ENCODE measurements at places on chromosomes 2 and 18. TPM values are rescaled to one million over a fixed set of nuclear protein-coding genes. Genes with fewer than 3 reads are reported as not detected.

Gene CKAP2L
- 78.1 TPM for total RNA-seq

Gene PAIP2B
- total RNA-seq: 1.6 TPM

Gene RGPD4
- total RNA-seq: 0.02 TPM

Gene MAP4K4
- total RNA-seq: 129 TPM

GRCh38 chr18:46518438-46518837, 138.6 kb downstream of the LOXHD1 start:
- no peak for DNase-seq

- DNase-seq: no peak
Measured at GRCh38 chr2:32864334-32865111, 82.2 kb upstream of the LTBP1 start.

- DNase-seq: no peak
Measured at GRCh38 chr2:175080479-175080878, 75.3 kb upstream of the CHN1 start.

GRCh38 chr2:156619021-156619539, 182.9 kb downstream of the GPD2 start:
- DNase-seq: no peak

- DNase-seq: no peak
Measured at GRCh38 chr2:16506366-16506765, 159.3 kb downstream of the CYRIA start.

DNA sequence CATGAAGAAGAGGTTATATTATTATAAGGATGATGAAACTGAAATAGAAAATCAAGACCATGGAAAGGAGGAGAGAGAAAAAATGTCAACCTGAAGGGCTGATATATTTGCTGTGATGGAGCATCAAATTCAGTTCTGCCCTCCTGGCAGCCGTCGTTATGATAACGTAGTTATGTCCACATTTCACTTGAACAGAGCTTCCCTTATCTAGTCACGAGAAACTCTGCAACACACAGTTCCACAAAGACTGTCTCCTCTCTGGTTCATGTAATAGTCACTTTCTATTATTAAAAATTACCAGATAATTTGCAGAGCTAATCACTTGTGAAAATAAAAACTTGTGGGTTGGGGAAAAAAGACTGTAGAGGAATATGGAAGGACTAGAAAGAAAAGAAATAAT, 19.5 kb upstream of the RBMS1 start:
- no peak for DNase-seq

DNA sequence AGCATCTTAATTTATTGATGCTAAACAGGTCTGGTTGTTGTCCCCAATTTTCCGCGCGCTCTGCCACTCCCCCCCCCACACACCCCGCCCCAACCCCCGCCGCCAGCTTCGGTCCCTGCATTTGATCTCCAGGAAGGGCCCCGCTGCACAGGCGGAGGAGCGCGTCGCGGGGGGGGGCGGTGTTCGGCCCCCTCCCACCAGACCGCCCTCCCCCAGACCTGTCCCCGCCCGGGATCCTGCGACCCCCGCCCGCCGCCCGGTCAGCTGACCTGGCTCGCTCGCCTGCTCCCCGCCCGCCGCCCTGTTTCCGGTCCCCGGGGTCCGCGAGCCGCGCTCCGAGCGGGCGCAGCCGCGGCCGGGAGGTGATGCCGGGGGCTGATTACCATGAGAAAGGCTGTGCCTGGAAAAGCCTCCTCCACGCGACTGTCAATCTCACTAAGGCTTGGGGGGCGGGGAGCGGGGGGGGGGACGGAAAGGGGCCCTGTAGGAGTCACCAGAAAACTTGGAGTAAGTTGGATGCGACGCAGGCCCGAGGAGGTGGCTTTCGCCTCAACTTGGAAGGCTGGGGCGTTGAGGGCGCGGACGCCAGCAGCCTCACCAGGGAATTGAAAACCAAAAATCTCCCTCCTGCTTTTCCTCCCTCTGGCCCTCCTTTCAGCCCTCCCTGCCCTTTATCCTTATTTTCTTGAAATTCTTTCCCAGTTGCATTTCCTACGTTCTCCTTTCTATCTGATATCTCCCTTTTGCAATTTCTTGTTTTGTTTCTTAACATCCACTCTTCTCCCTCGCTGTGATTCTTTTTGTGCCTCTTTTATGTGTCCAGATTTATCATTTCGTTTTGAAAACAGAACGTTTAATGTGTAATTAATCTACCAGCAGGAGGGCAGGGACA, 4.4 kb upstream of the ZEB2 start:
- DNase-seq: no peak

- no peak for DNase-seq
Measured at GRCh38 chr2:11719230-11719977, 27.0 kb upstream of the LPIN1 start.

All from activated CD4-positive, alpha-beta T cell treated with anti-CD3 and anti-CD28 coated beads, Interleukin-2, amount 10 ng/mL, durations not matched to agents 7 days and 5 days (primary cell).